ENCODE measurements at places on chromosomes 2 and 18. TPM values are rescaled to one million over a fixed set of nuclear protein-coding genes. Genes with fewer than 3 reads are reported as not detected.

GRCh38 chr2:186442885-186443284 lies 43.2 kb upstream of the ZC3H15 start:
- H3K27ac ChIP-seq: no peak overlapping the region
- no peak for DNase-seq
- H3K36me3 ChIP-seq: no peaks in the 10 kb centered on the region
- H3K4me3 ChIP-seq: no peak overlapping the region
- H3K4me1 ChIP-seq: no peaks in the 10 kb centered on the region

- DNase-seq: no peak
- H3K36me3 ChIP-seq: no peaks in the 10 kb centered on the region
- H3K4me3 ChIP-seq: no peak overlapping the region
- no peaks in the 10 kb centered on the region for H3K27me3 ChIP-seq
Measured at GRCh38 chr18:8350628-8351027, 258.6 kb upstream of the RAB12 start.

GRCh38 chr2:176088937-176089842 lies 3.3 kb upstream of the HOXD13 start:
- peaks cover 9% of the 10 kb centered on the region for H3K4me1 ChIP-seq
- peaks cover 32% of the 10 kb centered on the region for H3K27me3 ChIP-seq
- no peak for DNase-seq
- no peak overlapping the region for H3K27ac ChIP-seq
- no peaks in the 10 kb centered on the region for H3K36me3 ChIP-seq
- H3K4me3 ChIP-seq: no peak overlapping the region

DNA sequence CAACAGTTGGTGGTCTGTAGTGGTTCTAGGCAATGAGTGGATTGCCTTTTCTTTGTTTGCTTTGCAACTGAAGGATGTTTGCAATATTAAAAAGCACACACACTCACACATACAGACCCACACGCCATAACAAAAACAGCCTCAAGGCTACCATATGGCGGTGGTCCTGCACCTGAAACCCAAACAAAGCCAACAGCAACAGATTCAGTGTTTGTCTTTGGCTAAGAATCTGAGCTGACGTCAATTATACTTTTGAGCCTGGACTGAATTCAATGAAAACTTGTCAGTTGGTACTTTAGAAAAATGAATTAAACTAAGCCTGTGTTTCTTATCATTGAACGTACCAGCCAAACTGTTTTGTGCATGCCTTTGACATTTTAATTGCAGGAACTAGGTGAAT lies 65.0 kb upstream of the NYAP2 start:
- no peak overlapping the region for H3K27ac ChIP-seq
- H3K4me1 ChIP-seq: no peaks in the 10 kb centered on the region
- H3K36me3 ChIP-seq: no peaks in the 10 kb centered on the region
- no peaks in the 10 kb centered on the region for H3K27me3 ChIP-seq
- no peak for DNase-seq
- H3K4me3 ChIP-seq: no peak overlapping the region

GRCh38 chr2:88059979-88060906 lies 4.7 kb upstream of the KRCC1 start:
- H3K27ac ChIP-seq: no peak overlapping the region
- DNase-seq: no peak
- no peaks in the 10 kb centered on the region for H3K27me3 ChIP-seq
- no peaks in the 10 kb centered on the region for H3K36me3 ChIP-seq

- H3K27ac ChIP-seq: no peak overlapping the region
- H3K4me1 ChIP-seq: 0 out of 2 replicates have a peak, but pooled peaks cover 3% of the 10 kb centered on the region
- no peak overlapping the region for H3K4me3 ChIP-seq
Measured at GRCh38 chr2:217990791-217991465, 11.9 kb downstream of the TNS1 start.

DNA sequence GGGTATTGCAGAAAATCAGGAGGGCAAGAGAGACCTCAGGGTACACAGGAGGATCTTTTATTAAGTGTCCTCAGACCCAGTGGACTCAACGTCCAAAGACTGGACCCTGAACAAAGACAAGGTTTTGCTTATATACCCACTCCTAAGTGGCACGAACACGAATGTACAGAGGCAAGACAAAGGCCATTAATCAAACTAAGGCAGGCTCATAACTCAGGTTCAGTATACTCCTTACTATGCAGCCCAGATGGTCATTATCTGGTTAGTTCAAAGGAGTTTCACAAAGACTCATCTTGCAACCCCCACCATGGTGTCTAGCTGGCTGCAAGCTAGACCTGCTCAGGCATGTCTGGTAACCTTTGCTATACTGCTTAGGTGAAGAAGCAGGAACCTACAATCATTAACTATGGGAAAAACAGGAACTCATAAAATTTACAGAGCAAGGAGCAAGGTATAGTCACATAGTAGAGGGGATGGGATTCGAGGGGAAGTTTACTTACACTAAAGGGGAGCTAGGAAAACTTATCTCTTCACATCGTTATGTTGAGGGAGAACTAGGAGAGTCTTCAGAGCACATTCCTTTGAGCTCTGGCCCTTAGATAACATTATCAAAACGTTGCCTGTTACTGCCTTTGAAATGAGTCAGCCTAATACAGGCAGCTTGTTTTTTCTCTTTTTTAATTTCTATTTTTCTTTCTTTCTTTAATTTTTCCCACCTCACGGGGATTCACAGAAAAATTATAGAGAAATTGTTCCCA lies 33.9 kb downstream of the SLC4A3 start:
- H3K4me3 ChIP-seq: no peak overlapping the region
- no peaks in the 10 kb centered on the region for H3K36me3 ChIP-seq
- H3K27me3 ChIP-seq: 0 out of 2 replicates have a peak, but pooled peaks cover 3% of the 10 kb centered on the region
- no peak for DNase-seq
- no peaks in the 10 kb centered on the region for H3K4me1 ChIP-seq

- no peaks in the 10 kb centered on the region for H3K36me3 ChIP-seq
- no peak for DNase-seq
- H3K27ac ChIP-seq: no peak overlapping the region
- no peaks in the 10 kb centered on the region for H3K4me1 ChIP-seq
- no peak overlapping the region for H3K4me3 ChIP-seq
- H3K27me3 ChIP-seq: no peaks in the 10 kb centered on the region
Measured at GRCh38 chr2:8080063-8080462, 601.8 kb upstream of the ID2 start.

Gene IL36RN
- not detected for total RNA-seq

Gene COLEC11
- total RNA-seq: 0.31 TPM

Gene TXNDC2
- 0.90 TPM for total RNA-seq

Data from Panc1 (cell line).